ENCODE measurements at places on chromosomes 4 and X. TPM values are rescaled to one million over a fixed set of nuclear protein-coding genes. Genes with fewer than 3 reads are reported as not detected.

- no peak for DNase-seq
Observed at GRCh38 chrX:45794995-45795337, 594.3 kb upstream of the DIPK2B start.

GRCh38 chr4:104630272-104630671 lies 135.6 kb upstream of the CXXC4 start:
- DNase-seq, result no peak

GRCh38 chr4:163666332-163666873 lies 171.9 kb downstream of the TMA16 start:
- no peak for DNase-seq

GRCh38 chr4:168830777-168831512 lies 179.1 kb downstream of the CBR4 start:
- no peak for DNase-seq

DNA sequence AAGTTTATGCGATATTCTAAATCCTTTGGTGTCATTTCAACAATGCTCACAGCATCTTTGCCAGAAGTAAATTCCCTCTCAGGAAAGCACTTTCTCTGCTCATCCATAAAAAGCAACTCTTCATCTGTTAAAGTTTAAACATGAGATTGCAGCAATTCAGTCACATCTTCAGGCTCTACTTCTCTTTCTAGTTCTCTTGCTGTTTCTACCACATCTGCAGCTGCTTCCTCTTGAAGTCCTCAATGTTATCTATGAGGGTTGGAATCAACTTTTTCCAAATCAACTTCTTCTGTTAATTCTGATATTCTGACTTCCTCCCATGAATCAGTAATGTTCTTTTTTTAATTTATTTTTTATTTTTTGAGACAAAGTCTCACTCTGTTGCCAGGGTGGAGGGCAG lies 100.9 kb downstream of the LCORL start:
- no peak for DNase-seq

- no peak for DNase-seq
Observed at GRCh38 chrX:121336831-121337421, 289.5 kb downstream of the GLUD2 start.

DNA sequence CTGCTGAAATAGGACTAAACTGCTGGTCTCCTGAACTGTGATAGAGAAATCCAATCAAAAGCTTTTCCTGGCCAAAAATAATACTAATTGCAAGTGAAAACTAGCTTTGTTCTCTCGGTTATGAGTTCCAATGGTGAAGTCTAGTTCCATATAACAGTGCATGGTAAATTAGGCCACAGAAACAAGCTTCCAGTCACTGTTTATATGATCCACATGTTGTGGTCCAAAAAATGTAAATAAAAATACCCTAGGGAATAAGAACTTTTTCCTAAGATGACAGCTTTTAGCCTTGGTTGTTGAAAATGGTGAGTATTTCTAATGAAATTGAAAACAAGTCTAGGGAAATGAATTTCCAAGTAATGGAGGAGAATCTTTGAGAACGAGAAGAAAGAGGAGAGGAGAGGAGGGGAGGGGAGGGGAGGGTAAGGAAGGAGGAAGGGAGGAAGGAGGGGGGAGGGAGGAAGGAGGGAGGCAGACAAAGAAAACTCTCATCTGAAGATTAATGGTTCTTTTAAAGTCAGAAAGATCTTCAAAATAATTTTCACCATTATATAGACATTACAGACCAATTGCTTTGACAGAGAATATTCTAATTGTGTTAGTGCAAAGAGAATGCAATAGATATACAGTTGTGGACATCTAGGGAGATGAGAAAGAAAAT lies 26.1 kb downstream of the PALLD start:
- no peak for DNase-seq

DNA sequence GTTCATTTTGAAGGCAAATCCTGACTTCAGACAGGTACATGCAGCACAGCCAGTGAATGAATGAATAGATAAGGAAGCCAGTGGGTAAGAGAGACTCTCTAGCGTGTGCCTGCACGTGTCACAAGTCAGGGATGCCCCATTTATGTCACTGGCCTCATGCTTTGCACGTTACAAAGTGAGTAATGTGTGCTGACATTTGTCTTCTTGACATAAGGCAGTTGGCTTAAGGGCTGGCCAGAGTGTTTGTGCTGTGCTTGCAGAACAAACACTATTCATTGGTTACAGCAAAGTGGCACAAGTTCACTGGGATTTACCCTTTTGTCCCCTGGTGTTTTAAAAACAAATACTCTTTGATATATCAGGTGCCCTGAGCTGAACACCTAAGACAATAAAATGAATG lies 55.9 kb downstream of the CRMP1 start:
- no peak for DNase-seq

DNA sequence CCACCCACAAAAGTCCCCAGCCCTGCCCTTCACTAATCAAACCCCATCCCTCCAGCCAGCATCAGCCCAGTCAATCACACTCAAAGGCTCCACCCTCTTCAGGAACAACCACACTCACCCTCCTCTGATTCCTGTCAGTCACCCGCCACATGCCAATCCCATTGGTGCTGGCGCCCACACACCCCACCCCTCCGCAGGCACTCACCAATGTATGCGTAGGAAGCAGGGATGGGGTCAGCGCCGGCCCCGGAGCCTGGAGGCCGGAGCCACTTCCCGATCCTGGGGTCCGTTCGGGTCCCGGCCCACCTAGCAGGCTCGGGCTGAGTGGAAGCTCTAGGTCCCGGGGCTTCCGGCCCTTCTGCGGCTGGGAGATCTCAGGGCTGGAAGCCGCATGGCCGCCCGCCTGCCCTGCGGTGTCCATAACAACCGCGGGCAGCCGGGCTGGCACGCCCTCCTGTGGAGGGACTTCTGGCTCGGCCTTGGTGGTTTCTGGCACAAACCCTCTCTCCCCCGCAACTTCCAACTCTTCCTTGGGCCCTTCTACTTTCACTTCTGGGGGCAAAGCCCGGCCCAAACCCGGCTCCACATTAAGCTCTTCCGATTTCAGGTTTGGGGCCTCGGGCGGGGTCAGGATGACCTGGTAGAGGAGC lies 7.9 kb upstream of the CFP start:
- DNase-seq, result no peak

- DNase-seq, result no peak
Observed at GRCh38 chr4:121050300-121050699, 22.0 kb downstream of the NDNF start.

GRCh38 chr4:84455697-84456096 lies 43.4 kb downstream of the NKX6-1 start:
- no peak for DNase-seq

DNA sequence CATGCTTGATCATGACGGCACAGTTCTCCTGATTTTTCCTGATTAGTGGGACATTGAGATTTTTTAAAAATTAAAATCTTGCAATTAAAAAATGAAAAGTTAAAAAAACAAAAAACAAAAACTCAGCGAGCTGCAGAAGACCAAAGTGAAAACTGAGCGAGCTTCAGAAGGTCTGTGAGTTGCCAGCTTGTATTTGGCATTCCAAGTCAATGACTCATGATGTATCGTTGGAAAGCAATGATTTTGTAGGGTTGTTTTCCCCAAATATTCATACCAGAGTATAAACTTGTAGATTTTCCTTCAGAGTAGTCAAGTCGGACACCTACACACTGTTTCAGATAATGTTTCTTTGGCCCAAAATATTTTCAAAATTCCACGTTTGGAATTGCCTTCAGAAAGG lies 76.9 kb downstream of the LRRC66 start:
- no peak for DNase-seq

PASD1 gene
- not detected for total RNA-seq

GUCY1A1 gene
- 136 TPM for total RNA-seq

NR0B1 gene
- total RNA-seq, result 0.31 TPM

SERPINA7 gene
- not detected for total RNA-seq

TCEAL7 gene
- 86.6 TPM for total RNA-seq

All from occipital lobe (tissue), 3 donors.